ENCODE measurements at places on chromosomes 12 and 14. TPM values are rescaled to one million over a fixed set of nuclear protein-coding genes. Genes with fewer than 3 reads are reported as not detected.
A peak's percentile ranks its signal among the peaks of the same experiment; 100 is the strongest.

PRB2 gene
- not detected for total RNA-seq

OR5AU1 gene
- not detected for total RNA-seq

ITGB7 gene
- not detected for total RNA-seq

C12orf56 gene
- total RNA-seq, result not detected

RNF212B gene
- total RNA-seq, result not detected

MYF6 gene
- 0.07 TPM for total RNA-seq

SPRING1 gene
- 12.5 TPM for total RNA-seq

TAS2R9 gene
- total RNA-seq, result not detected

ZNF384 gene
- total RNA-seq, result 9.3 TPM

DNA sequence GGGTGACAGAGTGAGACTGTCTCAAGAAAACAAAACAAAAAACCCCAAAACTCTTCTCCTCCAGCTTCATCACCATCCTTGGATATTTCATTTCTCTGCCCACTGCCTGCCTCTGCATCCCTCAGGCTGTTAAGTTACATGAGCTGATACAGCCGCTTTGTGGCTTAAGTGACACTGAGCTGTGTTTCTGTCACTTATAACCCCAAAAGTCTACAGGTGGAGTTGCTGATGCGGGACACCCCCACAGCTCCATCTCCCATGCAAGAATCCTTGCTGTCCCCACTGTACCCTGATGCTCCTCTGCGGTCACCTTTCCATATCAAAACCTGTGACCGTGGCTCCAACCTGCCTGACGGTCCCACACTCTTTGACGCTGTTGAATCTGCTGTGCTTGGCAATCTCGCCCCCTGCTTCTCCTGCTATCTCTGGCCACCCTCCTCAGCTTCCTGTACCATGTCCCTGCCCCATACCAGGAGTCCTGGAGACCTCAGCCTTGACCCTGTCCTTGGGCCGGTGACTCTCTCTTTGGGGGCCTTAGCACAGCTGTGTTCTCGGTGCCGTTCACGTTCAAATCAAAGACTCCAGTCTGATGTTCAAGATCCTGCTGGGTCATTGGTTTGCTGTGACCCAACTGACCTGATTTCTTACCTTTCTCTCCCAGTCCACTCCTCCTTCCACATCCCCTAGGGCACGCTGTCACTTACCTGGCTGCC lies 20.3 kb downstream of the HVCN1 start:
- DNase-seq, result no peak

DNA sequence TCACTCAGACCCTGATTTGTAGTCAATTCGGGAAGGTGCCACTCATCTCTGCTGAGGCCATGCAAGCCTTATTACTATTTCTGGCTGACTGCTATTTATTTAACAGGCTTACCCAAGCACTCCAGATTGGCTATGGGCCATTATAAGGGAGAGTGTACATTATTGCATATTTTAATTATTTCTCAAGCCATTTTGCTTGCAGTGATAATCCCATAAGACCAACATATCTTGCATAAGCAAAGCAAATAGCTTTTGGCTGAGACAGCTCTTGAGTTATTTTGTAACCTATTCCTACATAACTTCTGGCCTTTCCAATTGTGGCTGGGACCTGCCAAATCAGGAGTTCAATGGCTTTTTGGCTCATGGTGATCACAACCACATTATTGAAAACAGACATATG lies 509.6 kb upstream of the USP15 start:
- DNase-seq, result no peak

- no peak for DNase-seq
Observed at GRCh38 chr12:130336723-130337487, 782 bp upstream of the PIWIL1 start.

DNA sequence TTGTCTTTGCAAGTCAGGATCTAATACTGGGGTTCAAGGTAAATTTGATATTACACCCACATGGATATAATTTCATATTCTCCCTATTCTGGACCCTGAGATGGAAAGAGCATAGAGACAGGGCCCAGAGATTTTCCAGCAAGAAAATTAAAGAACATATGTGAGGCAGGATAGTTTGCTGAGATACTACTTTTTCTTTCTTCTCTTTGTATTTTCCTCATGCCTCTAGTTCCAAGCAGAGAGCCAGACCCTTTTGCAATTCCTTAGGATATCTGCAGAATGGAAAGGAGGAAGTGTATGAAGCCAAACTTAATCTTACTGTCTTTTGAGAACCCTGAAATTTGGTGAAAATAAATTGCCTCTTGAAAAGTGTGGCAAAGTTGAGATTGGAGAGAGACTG lies 34.0 kb upstream of the RNASE3 start:
- no peak for DNase-seq

DNA sequence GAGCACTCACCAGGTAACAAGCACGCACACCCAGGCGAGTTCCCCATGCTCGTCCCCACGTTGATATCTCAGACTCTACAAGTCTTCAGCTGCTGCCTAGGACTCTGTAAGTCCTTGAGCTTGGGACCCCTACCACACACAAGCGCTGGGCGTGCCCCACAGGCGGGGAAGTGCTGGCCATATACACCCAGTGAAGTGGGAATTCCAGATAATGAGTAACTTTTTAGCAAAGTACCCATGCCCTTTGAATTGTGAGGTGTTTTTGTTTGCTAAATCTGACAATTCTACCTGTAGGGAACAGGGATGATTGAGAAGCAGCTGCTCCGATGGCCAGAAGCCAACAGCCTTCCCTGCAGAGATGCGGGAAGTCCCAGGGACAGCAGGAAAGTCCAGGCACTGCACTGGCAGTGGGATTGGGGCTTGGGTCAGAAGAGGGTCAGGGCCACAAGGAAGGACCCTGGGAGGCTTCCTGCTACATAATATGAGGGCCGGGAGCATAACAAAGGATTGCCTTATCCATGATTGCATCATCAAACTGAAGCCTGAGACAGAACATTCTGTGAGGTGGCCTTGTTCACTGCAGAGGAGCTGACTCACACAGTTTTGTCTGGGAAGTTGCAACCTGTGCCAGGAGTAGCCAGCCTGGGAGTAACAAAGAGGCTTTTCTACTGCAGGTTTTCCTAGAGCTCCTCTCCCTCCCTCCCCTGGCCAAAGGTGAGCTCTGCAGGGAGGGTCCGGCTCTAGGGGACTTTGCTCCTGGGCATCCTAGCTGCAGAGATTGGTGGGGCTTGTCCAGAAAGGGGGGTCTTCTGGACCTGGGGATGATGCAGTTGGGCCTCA lies 13.2 kb upstream of the SERPINA3 start:
- DNase-seq, result peak; percentile 85

GRCh38 chr14:73755434-73756014 lies 41.3 kb upstream of the PNMA1 start:
- DNase-seq, result peak; percentile 12

GRCh38 chr12:95693689-95694088 lies 96.9 kb downstream of the NTN4 start:
- DNase-seq, result no peak

DNA sequence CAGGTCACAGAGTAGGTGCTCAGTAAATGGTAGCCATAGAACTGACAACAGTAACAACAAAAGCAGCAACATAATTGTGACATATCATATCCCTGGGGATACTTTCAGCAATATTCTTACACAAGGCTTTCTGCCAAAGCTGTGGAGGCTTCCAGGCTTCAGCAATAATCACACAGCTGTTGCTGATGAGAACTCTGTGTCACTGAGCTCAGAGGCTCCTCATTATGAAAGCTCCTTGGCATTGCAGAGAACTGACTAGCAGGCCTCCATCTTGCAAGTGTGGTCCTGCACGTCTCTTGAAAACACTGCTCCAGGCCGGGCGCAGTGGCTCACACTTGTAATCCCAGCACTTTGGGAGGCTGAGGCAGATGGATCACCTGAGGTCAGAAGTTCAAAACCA lies 97.3 kb upstream of the BTG1 start:
- DNase-seq, result no peak

DNA sequence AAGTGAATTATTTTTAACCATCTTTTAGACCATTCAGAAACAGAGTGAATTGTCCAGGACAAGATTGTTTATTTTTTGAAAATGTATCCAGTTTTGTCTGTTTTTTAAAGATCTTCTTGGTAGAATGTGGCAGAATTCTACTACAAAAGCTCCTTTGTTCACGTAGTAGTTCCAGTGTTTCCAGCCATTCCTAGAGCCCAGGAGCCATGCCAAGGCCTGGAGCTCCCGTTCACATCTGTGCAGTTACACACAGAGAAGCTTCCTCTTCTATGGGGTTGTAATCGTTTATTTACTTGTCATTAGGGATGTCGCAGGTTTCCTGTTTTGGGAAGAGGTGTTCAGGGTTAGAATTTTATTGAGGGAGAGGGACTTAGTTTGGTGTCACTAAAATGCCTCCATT lies 409.8 kb downstream of the NPAS3 start:
- DNase-seq, result no peak

GRCh38 chr12:29725587-29726320 lies 58.0 kb downstream of the TMTC1 start:
- no peak for DNase-seq

- DNase-seq, result no peak
Observed at GRCh38 chr12:75341873-75342272, 7.4 kb downstream of the GLIPR1L1 start.

- DNase-seq, result no peak
Observed at GRCh38 chr12:2095878-2096277, 43.1 kb downstream of the CACNA1C start.

GRCh38 chr12:71955970-71956369 lies 17.3 kb downstream of the TPH2 start:
- peak; percentile 87 for DNase-seq

DNA sequence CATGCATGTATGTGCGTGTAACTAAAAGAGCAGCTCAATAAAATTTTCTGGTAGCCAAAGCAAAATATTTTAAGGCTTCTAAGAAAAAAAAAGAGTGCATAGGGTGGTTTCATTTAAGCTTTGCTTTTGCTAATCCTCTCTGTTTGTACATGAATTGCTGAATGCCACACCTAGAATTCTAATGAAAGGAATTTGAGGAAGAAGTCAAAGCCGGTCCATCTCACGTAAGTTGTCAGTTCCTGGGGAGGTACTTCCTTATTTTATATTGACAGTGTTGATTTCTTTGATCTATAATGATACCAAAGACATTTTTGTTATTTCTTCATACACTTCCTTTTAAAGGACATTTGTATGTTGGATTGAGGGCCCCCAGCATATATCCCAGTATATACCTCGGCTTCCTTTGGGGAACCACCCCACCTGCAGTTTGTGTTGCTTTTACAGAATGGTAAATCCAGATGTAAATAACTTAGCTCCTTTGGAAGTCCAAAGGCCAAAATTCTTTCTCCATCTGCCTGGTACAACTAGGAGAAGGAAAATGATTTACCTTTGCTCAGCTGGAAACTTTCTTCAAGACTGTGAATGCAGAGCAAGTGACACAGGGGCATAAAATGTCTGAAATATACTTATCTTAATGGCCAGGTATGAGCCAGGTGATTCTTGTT lies 420.9 kb upstream of the ATP2B1 start:
- no peak for DNase-seq

- no peak for DNase-seq
Observed at GRCh38 chr14:50260072-50260471, 28.7 kb upstream of the SOS2 start.

GRCh38 chr12:43337571-43338444 lies 214.2 kb downstream of the ADAMTS20 start:
- DNase-seq, result no peak

DNA sequence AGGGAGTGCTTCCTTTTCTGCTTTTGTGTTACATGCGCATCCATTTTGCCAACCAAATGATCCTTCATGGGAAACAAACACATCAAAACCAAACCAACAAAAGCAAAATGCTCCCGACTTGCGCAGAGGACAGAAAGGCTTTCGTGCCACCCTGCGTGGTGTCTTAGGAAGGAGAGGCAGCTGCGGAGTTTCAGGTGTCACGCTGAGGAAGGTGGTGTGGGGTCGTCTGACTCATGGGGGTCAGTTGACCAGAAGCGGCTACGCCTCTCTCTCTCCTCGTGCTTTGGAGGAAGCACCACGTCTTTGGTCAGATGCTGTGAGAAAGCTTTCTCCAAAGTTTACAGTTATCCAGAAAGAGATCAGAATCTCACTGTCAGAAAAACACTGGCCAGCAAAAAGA lies 7.9 kb downstream of the EMP1 start:
- no peak for DNase-seq

- DNase-seq, result peak; percentile 82
Observed at GRCh38 chr12:56119361-56119796, 1.3 kb downstream of the ZC3H10 start.

GRCh38 chr14:103123634-103124500 lies 606 bp downstream of the TNFAIP2 start:
- peak; percentile 55 for DNase-seq

GRCh38 chr12:13980538-13981295 lies 685 bp downstream of the GRIN2B start:
- DNase-seq, result no peak

GRCh38 chr14:51564460-51564859 lies 87.2 kb upstream of the FRMD6 start:
- DNase-seq, result no peak

GRCh38 chr12:27303139-27304111 lies 29.2 kb upstream of the BMAL2 start:
- no peak for DNase-seq

GRCh38 chr14:23929822-23930294 lies 23.7 kb upstream of the DHRS4 start:
- DNase-seq, result peak; percentile 64

DNA sequence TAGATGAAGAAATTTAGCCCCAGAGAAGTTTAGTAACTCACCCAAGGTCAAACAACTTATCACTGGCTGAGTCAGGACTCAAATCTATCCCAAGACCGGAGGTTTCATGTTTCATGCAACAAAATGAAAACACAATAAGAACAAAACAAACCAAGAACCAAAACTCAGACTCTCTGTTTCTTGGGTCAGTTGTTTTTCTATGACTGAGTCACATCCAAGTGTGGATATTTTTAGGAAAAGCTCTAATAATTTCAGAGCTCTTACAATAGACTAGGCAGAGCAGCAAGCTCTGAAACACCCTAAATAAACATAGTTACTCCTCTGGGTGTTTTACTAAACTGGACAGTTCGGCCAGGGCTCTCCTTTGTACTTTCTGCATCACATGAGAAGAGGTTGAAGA lies 87.6 kb upstream of the PRB2 start:
- DNase-seq, result no peak

DNA sequence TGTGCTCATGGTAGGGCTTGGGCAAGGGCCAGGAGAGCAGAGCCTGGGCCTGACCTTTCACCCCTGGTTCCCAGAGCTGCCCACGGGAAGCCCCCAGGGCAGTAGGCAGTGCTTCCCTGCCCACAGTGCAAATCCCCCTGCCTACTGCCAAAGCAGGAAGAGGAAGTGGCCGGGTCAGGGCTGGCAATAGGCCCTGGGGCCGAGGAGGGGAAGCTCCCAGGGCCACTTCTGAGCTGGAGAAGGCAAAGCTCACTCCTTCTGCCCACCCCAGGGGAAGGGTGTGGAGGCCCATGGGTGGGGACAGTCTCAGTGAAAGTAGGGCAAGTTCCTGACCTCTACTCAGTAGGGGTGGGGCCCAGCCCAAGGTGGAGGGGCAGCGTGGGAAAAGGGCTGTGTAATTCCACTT lies 5.4 kb upstream of the NR4A1 start:
- DNase-seq, result peak; percentile 67

GRCh38 chr12:2231956-2232355 lies 179.2 kb downstream of the CACNA1C start:
- DNase-seq, result no peak

DNA sequence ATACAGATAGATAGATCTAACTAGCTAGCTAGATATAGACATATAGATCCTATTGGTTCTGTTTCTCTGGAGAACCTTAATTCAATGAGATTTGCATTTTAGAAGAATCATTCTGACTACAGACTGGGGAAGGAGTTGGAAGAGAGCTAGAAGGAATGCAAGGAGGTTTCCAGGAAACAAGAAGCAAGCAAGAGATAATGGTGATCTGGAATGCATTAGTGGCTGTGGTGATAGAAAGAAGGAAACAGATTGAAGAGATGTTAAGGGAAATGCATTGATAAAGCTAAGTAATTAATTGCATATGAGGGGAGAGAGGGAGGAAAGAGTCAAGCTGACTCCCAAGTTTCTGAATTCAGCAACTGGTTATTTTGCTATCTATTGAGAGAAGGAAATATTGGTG lies 42.7 kb downstream of the DBX2 start:
- DNase-seq, result no peak

All from MG63 (cell line).